Activated naive CD8-positive, alpha-beta T cell treated with anti-CD3 and anti-CD28 coated beads, Interleukin-2, amount 10 ng/mL, durations not matched to agents 7 days and 5 days (primary cell): ENCODE measurements at places on chromosomes 3 and 15. TPM values are rescaled to one million over a fixed set of nuclear protein-coding genes. Genes with fewer than 3 reads are reported as not detected.
A peak's percentile ranks its signal among the peaks of the same experiment; 100 is the strongest.

DNA sequence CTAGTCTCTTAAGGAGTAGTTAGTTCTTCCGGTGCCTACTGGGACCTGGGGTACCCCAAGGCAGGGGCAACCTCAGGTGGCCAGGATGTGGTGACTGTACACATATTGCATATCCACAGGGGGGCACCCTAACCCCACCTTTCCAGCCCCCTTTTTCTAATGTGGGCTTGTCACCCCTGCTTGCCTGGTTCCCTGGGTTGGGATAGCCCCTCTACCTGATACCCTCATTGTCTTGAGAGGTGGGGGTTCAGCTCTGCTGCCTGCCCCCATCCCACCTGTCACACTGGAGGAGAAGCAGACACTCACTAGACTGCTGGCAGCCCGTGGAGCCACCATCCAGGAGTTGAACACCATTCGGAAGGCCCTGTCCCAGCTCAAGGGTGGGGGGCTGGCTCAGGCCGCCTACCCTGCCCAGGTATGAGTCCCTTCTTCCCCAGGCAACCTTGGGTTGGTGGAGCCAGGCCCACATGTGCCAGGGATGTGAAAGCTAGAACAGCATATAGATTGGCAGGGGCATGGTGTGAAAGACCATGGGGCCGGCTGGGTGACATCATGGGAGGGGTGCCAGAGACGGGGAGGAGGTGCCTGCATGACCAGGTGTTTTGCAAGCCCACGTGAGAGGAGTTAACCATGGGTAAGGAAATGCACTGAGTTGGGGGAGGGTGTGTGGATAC, 4.0 kb downstream of the GLYCTK start:
- peak overlapping the region; percentile 78 for H3K27ac ChIP-seq
- H3K4me1 ChIP-seq = peaks cover 30% of the 10 kb centered on the region
- H3K4me3 ChIP-seq = no peak overlapping the region
- peaks cover 6% of the 10 kb centered on the region for H3K36me3 ChIP-seq

- H3K4me1 ChIP-seq = peaks cover 2% of the 10 kb centered on the region
- H3K36me3 ChIP-seq = no peaks in the 10 kb centered on the region
- peaks cover 8% of the 10 kb centered on the region for H3K27me3 ChIP-seq
- DNase-seq = no peak
- no peak overlapping the region for H3K4me3 ChIP-seq
Measured at GRCh38 chr15:82900511-82901060, 51.9 kb downstream of the HOMER2 start.

- no peak overlapping the region for H3K4me3 ChIP-seq
- peak overlapping the region; percentile 60 for H3K27ac ChIP-seq
- no peak for DNase-seq
- H3K36me3 ChIP-seq = peaks cover 3% of the 10 kb centered on the region
Measured at GRCh38 chr3:13024765-13025065, 48.5 kb downstream of the IQSEC1 start.

DNA sequence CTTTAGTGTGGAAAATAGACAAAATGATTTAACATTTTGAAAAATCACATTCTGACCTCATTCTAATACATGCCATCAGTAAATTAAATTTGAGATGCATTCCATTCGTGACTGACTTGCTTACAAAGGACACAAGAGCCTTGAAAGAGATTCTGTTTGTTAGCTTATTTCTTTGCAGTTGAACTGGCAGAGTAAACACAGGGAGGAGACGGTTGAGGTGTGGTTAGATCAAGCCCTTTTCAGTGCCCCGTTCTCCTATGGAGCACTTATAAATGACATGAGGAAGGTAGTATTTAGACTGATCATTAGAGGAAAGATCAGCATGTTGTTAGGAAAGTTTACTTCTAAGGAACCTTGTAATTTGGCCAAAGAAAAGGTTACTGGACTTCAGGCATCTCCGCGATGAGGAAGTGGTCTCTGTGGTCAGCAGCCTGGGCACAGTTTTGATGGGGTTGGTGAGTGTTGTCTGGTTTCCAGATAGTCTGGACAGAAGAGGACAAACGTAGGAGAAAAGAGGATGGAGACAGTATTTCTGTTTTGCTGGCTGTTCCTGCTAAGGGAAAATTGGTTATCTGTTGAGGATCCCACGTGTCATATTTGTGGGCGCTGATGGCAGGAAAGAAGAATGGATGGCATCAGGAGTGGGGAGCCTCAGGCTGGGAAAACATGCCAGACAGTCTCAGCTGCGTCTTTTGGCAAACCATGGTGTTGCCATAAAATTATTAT, 328.9 kb upstream of the TBL1XR1 start:
- H3K4me3 ChIP-seq = no peak overlapping the region
- H3K27ac ChIP-seq = no peak overlapping the region
- H3K36me3 ChIP-seq = peaks cover 1% of the 10 kb centered on the region
- no peak for DNase-seq

- no peaks in the 10 kb centered on the region for H3K36me3 ChIP-seq
- peak; percentile 93 for DNase-seq
- peak within 1 kb of the TSS; percentile 72 for H3K27ac ChIP-seq
Measured at GRCh38 chr3:142595951-142596725, at the start of gene PLS1. Gene PLS1 (plus strand): TSS chr3:142596393. CDS start chr3:142664238, 67,845 bp downstream.

GRCh38 chr15:92616621-92617548, 38.7 kb downstream of the FAM174B start:
- H3K4me3 ChIP-seq = no peak overlapping the region
- no peaks in the 10 kb centered on the region for H3K27me3 ChIP-seq
- H3K27ac ChIP-seq = no peak overlapping the region
- H3K36me3 ChIP-seq = no peaks in the 10 kb centered on the region
- peaks cover 4% of the 10 kb centered on the region for H3K4me1 ChIP-seq

- peaks cover 11% of the 10 kb centered on the region for H3K36me3 ChIP-seq
- H3K4me1 ChIP-seq = peaks cover 10% of the 10 kb centered on the region
- no peak overlapping the region for H3K4me3 ChIP-seq
Measured at GRCh38 chr3:71618538-71618937, 35.0 kb upstream of the FOXP1 start.

- no peaks in the 10 kb centered on the region for H3K4me1 ChIP-seq
- DNase-seq = no peak
- no peaks in the 10 kb centered on the region for H3K36me3 ChIP-seq
- H3K27me3 ChIP-seq = peaks cover 17% of the 10 kb centered on the region
Measured at GRCh38 chr3:39202094-39202493, 9.7 kb upstream of the XIRP1 start.

DNA sequence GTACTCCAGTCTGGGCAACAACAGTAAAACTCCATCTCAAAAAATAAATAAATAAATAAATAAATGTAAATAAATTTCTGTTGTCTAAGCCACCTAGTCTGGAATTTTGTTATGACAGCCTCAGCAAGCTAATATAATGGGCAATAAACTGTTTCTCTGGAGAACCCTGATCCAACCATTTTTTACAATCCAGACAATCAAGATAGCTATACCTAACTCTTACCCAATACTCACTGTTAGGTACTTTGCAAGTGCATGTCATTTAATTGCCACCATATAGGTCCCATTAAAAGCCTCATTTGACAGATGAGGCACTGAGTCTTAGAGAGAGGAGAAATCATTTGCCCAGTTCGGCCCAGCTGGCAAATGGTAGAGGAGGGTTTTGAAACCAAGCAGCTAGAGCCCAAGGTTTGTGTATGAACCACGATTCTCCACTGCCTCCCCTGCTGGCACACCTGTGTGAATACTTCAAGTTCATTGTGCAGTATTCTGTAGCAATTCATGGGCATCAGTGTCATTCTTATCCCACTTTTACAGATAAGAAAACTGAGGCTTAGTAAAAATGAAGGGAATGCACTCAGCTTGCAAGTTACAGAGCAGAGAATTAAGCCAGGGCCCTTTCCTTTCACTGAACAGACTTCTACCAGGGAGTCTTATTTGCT, 107.0 kb upstream of the UBE2E1 start:
- no peak overlapping the region for H3K4me3 ChIP-seq
- no peaks in the 10 kb centered on the region for H3K36me3 ChIP-seq
- no peak for DNase-seq
- H3K27me3 ChIP-seq = peaks cover 3% of the 10 kb centered on the region
- no peak overlapping the region for H3K27ac ChIP-seq
- H3K4me1 ChIP-seq = no peaks in the 10 kb centered on the region

GRCh38 chr3:195739561-195740111, 18.9 kb downstream of the MUC20 start:
- H3K4me3 ChIP-seq = no peak overlapping the region
- DNase-seq = no peak
- H3K27ac ChIP-seq = no peak overlapping the region
- no peaks in the 10 kb centered on the region for H3K36me3 ChIP-seq
- peaks cover 7% of the 10 kb centered on the region for H3K27me3 ChIP-seq
- H3K4me1 ChIP-seq = no peaks in the 10 kb centered on the region

- H3K4me3 ChIP-seq = no peak overlapping the region
- H3K36me3 ChIP-seq = peaks cover 2% of the 10 kb centered on the region
- H3K27ac ChIP-seq = no peak overlapping the region
- no peaks in the 10 kb centered on the region for H3K4me1 ChIP-seq
- no peak for DNase-seq
- H3K27me3 ChIP-seq = peaks cover 7% of the 10 kb centered on the region
Measured at GRCh38 chr15:62087671-62088352, 21.0 kb downstream of the C2CD4A start.

- peaks cover 16% of the 10 kb centered on the region for H3K4me1 ChIP-seq
- H3K27ac ChIP-seq = peak overlapping the region; percentile 88
- H3K4me3 ChIP-seq = peak overlapping the region; percentile 78
- H3K27me3 ChIP-seq = peaks cover 5% of the 10 kb centered on the region
- peak; percentile 42 for DNase-seq
Measured at GRCh38 chr3:186235554-186235953, 126.5 kb downstream of the DGKG start.

DNA sequence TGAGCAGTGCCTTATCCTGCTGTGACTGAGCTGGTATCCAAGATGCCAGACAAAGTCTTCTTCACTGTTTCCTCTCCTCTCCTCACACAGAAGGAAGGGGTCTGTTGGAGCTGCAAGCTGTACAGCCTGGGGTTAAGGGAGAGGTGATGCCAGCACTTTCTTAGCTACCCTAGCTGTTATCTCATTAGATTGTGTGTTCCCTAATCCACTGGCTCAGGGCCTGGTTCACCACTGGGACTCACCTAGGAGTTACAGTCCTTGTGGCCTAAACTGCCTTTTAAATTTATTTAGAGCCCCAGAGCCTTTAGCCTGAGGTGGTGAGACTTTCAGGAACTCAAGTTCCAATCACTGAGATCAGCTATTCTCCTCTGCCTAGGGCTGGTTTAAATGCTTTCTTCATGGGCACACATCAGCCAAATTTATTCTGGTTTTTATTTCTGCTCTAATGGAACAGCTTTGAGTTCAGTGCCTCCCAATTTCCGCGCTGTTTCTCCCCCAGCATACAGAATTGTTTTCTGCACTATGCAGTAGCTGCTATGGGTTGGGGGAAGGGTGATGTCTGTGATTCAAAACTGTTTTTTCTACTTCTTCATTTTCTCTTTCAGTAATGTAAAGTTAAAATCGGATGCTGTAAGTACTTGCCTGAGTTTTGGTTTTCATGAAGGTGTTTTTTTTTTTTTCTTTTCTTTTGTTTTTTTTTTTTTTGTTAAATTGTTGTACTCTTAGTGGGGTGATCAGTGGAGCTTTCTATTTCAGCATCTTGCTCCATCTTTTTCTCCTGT, 198.8 kb downstream of the DOCK3 start:
- DNase-seq = no peak
- H3K36me3 ChIP-seq = no peaks in the 10 kb centered on the region
- no peak overlapping the region for H3K4me3 ChIP-seq
- peaks cover 1% of the 10 kb centered on the region for H3K27me3 ChIP-seq

DNA sequence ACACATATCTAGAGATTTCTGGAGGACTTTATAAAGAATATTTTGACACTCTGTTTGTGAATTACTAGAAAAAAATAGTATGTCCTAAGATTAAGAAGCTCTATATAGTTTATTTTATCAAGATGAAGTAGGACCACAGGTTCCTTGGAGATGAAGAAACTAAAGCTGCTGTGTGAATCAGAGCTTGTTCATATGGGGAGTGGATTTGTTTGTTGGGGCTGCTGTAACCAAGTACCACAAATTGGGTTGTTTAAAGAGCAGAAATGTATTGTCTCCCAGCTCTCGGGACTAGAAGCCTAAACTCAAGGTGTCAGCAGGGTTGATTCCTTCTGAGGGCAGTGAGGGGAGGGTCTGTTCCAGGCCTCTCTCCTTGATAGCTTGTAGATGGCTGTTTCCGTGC, 270.6 kb upstream of the UMPS start:
- no peak for DNase-seq
- no peaks in the 10 kb centered on the region for H3K4me1 ChIP-seq
- no peak overlapping the region for H3K4me3 ChIP-seq
- peaks cover 39% of the 10 kb centered on the region for H3K27me3 ChIP-seq

GRCh38 chr3:127730171-127730570, 57.4 kb downstream of the ABTB1 start:
- peaks cover 23% of the 10 kb centered on the region for H3K27me3 ChIP-seq
- peaks cover 4% of the 10 kb centered on the region for H3K4me1 ChIP-seq
- H3K4me3 ChIP-seq = no peak overlapping the region
- H3K27ac ChIP-seq = no peak overlapping the region

GRCh38 chr3:140724856-140725812, 47.3 kb downstream of the TRIM42 start:
- H3K4me3 ChIP-seq = no peak overlapping the region
- H3K4me1 ChIP-seq = peaks cover 5% of the 10 kb centered on the region
- no peak for DNase-seq
- H3K27ac ChIP-seq = no peak overlapping the region
- peaks cover 8% of the 10 kb centered on the region for H3K27me3 ChIP-seq

WDR93 gene
- total RNA-seq = not detected

ERICH6 gene
- total RNA-seq = not detected

FOXL2NB gene
- not detected for total RNA-seq

ATP1B3 gene
- 66.2 TPM for total RNA-seq

ANKRD63 gene
- 0.26 TPM for total RNA-seq

SLC28A2 gene
- not detected for total RNA-seq

HDC gene
- 0.22 TPM for total RNA-seq

AVEN gene
- 6.3 TPM for total RNA-seq

CA12 gene
- not detected for total RNA-seq

VGLL3 gene
- not detected for total RNA-seq
